ENCODE measurements at places on chromosomes 2 and 18.

GRCh38 chr2:240797914-240798313, 22.1 kb downstream of the KIF1A start:
- no peak for DNase-seq

DNA sequence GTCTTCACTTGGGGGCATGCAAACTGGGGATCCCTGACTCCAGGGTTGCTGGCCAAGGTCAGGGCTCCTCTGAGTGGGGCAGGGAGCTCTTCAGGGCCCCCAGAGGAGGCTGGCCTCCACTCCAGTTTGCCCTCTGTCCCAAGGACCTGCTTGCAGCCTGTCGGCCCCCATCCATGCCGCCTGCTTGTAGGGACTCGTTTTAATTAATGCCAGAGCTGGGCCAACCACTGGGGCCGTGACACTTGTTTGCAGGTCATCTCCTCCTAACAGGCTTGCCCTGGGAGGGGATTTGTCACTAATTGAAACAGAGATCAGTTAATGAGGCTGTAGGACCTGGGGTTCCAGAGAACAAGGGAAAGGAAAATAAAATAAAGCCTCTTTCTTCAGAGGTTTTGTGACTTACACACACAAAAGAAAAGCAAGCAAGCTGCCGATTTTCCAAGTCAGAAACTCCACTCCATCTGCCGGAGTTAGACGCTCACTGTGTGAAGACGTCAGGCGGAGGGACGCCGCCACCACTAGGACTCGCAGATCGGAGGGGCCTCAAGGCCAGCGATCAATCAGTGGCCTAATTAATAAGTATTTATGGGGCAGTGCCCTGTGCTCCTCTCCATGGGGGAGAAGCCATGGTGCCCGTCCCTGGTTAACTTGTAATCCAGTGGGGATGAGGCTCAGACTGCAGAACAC, 75.9 kb downstream of the SFXN5 start:
- peak; percentile 64 for DNase-seq

GRCh38 chr18:31100436-31101182, 1.6 kb downstream of the DSC2 start:
- DNase-seq, result no peak

DNA sequence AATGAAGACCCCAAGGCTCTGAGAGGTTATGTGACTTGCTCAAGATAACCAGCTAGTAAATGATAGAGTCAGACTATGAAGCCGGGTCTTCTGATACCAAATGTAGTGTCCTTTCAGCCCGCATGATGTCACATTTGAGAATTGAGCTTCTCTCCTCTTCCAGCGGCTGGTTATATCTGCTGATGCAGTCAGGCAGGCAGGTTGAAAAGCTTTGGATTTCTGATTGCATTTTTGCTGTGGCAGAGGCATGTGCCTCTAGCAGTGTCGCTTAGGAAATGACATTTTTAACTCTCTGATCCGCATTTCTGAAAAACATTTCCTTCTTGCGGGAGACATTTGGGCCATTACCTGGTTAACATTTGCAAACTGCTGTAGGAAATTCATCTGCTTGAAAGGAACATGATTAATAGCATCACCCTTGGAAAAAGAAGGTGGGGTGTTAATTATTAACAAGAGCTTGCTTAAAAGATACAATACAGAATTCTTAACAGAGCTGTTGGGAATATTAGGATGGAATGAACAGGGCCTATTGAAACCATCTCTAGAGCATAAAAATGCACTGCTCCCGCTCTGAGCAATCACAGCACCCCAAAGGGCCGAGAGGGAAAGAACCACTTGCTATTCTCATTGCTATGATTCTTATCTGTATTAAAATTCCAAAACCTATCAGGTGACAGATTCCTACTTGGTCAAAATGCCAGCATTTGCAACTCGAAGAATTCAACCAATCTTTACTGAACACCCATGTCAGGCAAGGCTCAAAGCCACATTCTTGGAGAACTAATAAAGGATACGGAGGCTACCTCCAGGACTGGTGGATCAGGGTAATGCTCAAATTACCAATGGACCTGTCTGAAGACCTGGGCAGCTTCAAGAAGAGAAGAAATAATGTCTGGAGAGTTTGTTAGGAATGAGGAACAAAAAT, 25.9 kb downstream of the MRO start:
- no peak for DNase-seq

DNA sequence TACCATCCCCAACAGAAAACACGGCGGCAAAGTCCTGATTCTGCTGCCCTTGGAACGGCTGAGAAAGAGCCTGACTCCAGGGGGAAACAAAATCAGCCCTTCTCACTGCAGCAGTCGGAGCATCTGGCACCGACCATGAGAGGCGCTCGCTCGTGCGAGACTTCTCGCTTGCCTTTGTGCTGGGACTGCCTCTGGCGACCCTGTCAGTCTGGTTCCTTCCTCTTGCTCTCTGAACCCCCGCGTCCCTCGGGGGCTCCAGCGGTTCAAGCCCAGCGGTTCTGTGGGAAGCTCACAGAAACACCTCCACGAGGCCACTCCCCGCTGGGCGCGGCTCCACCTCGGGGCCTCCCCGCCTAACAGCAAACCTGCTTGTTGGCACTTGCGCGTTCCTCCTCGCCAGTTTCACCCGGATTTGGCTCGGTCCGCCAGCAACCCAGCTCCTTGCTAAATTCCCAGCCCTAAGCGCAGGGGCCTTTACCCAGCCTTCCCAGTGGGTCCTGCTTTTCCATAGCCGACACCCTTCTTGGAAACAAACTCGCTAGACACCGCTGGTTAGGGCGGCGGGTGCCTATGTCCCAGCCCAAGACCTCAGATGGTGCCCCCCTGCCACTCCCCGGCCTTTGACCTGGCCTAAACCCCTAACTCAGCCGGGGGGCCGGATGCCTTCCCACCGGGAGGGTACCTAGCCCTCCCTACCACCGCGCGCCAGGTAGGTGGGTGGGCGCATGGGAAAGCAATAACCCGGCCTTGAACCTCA, 2.2 kb downstream of the RND3 start:
- DNase-seq, result peak; percentile 91

- DNase-seq, result no peak
Observed at GRCh38 chr2:10864861-10865636, 46.7 kb upstream of the KCNF1 start.

DNA sequence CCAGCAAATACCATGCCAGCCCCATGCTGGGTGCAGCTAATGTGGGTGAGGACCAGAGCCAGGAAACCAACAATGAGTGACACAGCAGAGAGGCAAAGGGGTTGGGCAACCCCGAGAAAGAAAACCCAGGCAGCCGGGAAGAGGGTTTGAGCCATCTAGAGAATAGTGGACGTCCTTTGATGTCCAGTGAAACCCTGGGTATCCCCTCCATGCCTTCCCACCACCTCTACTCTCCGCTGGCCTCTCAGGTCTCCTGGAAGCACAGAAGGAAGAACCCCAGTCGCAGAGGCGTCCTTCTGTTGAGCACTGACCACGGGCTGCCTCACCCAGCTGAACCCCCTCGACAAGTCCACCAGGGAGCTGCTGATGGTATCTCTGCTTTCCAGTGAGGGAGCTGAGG, 657.4 kb upstream of the ID2 start:
- no peak for DNase-seq

- DNase-seq, result no peak
Observed at GRCh38 chr2:25338401-25338800, 3.3 kb downstream of the DNMT3A start.

DNA sequence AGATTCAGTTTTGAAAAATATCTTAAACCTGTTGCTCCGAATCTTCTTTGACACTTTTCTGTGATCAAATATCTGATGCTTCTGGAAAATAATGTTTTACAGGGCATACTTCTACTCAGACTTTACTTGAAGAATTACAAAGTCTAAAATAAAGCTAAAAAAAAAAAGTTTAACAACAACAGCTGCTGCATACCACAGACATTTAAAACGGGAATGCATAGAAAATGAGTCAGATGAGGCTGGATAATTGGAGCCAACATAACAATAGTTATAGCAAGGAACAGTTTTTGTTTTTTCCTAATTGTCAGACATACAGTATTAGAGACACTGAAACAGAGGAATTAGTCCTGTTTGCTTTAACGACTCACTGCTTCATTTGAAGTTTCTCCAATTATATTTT, 1090.2 kb downstream of the SUCLG1 start:
- DNase-seq, result no peak

- DNase-seq, result no peak
Observed at GRCh38 chr2:144083211-144083610, 436.7 kb downstream of the ZEB2 start.

GRCh38 chr2:151337643-151338042, 19.7 kb upstream of the TNFAIP6 start:
- DNase-seq, result no peak

- no peak for DNase-seq
Observed at GRCh38 chr2:235113854-235114253, 162.0 kb downstream of the SH3BP4 start.

DNA sequence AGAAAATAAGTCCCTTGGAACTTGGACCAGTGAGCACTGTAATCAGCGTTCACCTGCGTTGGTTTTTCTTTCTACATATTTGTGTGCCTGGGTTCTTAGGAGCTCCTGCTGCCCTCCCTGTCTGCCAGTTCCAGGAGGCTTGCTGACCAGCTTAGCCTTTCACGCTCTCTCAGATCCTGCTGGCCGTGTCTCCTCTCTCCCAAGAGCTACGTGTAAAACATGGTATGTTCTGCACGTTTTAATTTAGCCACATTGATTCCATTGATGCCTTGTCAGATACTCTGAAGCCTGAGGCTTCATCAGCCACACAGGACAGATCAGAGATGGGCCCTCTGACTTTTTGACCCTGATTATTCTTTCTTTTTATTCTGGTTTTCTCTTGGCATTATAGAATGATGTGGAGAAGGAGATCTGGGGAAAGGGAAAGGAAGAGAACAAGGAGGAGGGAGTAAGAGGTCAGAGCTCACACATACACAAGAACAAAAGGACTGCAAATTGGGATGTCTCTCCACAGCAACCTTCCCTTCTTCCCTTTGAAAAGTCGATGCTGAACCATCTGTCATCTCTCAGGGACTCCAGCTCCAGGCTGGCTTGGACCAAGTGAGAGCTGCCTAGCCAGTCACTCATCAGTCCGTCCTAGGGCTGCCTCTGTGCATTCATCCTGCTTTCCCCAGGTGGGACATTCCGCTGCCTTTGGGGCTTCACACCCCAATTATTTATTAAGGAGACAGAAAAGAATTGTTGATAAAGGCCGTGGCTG, 152.8 kb downstream of the PIK3C3 start:
- no peak for DNase-seq

GRCh38 chr2:237923481-237924163, 43.2 kb upstream of the UBE2F start:
- DNase-seq, result peak; percentile 93

GRCh38 chr18:56542476-56542875, 95.9 kb downstream of the TXNL1 start:
- DNase-seq, result no peak

DNA sequence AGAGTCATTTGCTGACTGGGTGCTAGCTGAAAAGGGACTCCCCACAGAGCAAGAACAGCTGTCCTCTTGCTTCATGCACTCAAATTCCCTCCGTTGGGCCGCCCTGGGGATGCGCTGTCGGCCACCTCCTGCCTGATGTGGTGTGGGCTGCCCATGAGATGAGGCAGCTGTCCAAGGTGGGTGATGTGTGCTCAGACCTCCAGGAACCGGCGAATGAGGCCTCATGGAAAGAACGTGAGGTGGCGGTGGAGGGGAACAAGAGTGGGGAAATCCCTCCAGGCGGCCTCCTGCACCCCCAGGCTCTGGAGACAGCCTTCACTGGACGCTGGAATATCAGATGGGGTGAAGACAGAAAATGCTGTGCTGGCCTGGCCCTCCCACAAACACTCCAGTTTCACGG, 79.8 kb downstream of the LONRF2 start:
- DNase-seq, result no peak

DNA sequence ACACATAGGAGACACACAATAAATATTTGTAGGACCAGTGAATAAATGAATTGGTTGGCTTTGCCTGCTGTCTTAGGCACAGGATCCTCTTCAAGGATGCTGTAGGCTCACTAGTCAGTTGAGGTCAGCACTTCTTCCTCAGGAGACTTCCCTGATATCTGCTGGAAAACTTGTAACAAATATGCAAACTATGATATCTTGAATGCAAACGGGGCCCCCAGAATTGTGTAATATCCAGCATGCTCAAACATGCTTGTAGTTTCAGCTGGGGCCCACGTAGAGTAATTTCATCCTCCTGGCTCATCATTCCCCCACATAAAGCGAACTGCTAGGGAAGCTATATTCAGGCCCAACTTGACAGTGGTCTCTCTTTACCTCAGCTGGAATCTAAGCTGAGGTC, 43.6 kb downstream of the POLE4 start:
- no peak for DNase-seq

DNA sequence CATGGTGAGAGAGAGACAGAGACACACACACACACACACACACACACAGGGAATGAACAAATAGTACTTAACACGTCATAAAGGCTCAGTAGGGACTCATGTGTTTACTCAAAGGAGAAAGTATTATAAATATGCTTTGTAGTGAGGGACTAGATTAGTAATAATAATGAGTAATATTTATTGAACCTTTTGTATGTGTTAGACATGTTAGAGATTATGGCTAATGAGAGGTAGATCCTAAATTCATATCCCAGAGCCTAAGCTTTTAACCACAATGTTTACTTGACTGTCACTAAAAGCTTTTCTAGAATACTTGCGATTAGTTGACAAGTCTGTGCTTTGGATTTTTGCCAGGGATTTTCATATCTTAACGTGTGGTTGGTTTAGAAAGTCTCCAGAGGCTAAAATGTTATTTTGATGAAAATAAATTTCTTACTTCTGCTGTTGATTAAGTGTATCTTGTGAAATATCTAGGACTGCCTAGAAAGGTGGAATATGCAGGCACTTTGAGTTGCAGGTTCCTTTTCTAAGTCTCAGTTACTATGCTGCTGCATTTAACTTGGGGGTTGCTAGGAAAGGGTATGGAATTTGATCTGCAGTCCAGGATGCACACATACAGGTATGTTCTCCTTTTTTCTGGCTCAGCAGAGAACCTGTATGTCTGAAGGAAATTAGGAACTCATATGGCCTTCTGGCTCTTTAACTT, 64.5 kb downstream of the UBR3 start:
- DNase-seq, result no peak

GRCh38 chr2:189685540-189686229, 11.2 kb downstream of the ANKAR start:
- DNase-seq, result no peak

DNA sequence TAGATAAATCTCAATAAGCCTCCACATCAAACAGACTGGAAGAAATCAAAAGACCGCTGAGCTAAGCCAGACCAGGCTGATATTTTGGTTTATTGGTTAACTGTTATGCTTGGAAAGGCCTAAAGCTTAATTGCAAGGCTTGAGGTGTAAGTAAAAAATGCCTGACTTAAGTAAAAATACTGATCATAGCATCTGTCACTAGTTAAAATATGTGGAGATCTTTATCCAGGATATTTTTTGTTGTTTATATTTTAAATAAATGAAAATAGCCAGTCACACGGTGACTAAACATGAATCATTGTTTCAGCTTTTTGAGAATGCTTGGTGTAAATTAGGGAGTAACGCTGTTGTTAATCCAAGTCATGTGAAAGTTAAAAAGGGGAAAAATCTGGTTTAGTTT, 127.9 kb downstream of the THADA start:
- DNase-seq, result no peak

- DNase-seq, result no peak
Observed at GRCh38 chr2:61959381-61960293, 54.2 kb downstream of the COMMD1 start.

Data from mesenteric fat pad (tissue), 1 donor.